ENCODE measurements at places on chromosomes 16 and 17. TPM values are rescaled to one million over a fixed set of nuclear protein-coding genes. Genes with fewer than 3 reads are reported as not detected.

The RARA gene
- 24.0 TPM for total RNA-seq

The ACD gene
- 55.1 TPM for total RNA-seq

The C16orf96 gene
- total RNA-seq: not detected

The KRTAP4-5 gene
- total RNA-seq: not detected

The OR3A3 gene
- not detected for total RNA-seq

The NPIPB13 gene
- 21.1 TPM for total RNA-seq

The TMEM106A gene
- 19.1 TPM for total RNA-seq

The FSCN2 gene
- total RNA-seq: 0.26 TPM

DNA sequence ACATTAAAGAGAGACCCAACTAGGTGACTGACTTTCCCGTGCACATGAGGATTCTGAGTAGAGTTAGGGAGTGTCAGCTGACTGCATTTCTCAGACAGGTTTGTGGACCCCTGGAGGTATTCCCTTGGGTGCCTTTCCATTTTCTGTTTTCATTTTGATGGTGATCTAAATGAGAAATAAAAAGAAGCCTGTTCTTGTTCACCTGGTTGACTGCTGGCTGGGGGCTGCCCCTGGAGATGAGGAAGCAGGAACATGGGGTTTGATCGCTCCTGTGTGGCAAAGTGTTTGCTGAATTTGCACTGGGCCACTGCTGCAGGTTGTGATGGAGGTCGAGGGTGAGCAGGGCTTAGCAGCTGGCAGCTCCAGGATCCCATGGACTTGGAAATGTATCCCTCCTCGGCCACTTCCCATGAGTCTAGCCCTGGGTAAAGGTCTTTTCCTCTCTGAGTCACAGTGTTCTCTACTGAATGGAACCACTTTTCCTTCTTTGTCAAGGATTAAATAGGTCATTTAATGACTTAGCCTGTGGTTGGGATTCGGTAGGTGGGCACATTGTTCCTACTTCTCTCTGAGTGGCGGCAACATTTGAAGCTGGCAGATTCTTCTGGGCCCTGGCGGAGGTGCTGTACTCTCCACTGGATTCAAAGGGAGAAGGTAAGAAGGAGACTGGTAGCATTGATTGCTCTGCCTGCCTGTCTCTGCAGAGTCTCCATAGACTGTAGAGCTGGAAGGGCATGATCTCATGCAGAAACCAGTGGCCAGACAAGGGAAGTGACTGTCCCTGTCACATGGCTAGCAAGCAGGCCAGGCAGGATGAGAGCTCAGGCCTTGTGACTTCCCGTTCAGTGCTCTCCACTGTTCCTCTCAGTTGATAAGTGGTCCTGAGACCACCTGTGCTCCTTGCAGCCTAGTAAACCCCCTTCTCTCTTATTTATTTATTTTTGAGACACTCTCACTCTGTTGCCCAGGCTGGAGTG, 17.9 kb downstream of the SNX29 start:
- no peak for DNase-seq

DNA sequence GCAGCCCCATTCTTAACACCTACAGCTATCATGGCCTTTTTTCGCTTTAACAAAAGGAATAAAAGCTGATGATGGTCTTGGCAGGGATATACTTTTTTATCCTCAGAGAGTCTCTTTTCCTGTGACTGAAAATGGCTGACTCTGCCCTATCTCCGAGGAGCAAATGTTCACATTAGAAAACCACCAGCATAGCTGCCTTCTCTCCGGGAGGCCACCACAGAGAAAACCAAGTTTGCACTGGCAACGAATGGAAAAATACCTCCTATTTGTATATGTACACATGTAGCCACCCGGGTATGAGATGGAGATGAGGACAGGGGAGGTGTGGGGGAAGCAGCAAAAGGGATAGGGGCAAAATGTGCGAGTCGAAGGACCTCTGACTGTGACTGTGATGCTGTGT, 88.2 kb downstream of the STX8 start:
- DNase-seq: no peak

DNA sequence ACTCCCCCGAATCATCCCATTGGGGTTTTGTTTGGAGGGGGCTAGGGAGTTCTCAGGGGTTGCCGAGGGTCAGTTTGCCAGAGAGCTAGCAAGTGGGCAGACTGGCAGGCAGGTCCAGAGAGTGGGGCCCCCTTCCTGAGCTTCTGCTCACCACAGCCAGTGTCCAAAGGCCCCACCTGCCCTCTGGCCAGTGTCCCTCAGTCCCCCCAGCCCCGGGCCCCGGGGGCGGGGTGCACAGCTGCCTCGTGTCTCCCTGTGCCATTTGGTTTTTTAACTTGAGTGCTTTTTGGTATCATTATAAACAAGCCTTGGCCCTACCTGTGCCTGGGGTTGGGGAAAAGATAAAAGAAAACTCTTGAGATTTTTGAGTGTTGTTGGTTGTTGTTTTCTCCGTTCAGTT, 91.8 kb downstream of the CCDC182 start:
- DNase-seq: no peak

DNA sequence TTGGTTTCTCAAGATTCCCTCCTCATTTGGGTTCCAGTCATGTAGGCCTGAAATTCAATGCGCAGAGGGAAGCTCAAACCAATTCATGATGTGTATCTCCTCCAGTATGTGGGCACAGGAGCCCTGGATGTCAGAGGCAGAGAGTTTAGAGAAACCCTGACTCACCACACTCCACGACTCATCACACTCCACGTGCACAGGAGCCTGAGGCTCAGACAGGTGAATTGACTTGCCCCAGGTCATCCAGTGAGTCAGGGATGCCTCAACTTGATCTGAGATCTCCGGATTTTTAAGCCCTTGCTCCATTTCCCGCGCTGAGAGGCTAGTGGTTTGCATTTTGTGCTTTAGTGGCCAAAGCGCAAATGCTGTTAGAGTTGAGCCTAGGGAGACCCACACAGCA, 183.9 kb downstream of the HAPSTR1 start:
- no peak for DNase-seq

DNA sequence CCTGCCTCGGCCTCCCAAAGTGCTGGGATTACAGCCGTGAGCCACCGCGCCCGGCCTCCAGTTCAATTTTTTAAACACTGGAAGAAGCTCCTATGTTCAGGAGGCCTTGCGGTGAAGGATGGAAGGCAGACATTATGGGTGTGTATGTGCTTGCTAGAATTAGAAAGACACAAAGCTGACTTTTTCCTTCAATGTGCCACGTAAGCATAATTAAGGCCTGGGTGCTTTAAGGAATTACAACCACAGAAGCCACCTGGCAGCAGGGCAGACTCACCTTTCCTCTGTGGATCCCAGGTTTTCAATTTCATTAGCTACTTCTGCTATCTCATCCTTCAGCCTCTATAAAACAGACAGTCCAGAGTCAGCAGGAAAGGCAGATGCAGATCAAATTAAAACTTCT, 74.2 kb downstream of the CYTH1 start:
- no peak for DNase-seq

DNA sequence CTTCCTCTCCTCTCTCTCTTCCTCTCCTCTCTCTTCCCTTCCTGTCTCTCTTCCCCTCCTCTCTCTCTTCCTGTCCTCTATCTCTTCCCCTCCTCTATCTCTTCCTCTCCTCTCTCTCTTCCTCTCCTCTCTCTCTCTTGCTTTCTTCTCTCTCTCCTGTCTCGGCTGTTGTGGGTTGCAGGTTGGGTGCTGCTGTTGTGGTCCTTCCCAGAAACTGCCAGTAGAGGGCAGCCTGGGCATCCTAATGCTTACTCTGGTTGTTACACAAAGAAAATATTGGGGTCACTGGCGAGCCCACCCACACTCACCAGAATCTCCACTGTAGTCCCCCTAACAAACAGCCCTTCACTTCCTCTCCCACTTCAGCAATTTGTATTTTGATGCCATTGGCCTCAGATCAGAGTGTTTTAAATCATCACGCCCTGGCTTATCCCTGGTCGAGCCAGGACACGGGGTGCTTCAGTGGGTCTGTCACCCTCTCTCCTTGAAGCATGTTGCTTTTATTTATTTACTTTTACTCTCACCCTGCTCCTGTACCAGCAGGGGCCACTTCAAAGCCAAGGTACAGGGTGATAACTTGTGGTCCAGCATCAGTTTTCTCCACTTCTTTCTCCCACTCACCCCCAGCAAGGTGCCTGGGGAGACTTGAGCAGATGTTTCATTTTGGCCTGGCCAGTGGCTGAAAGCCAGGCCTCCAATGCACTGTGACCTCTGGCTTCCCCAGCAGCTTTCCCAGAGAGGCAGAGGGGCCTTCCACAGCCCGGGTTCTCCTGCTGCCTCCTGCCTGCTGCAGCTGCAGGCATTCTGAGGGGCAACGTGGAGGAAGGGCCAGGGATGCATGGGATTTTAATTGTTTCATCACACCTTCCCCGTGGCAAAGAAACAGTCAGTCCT, 4.7 kb upstream of the MMP15 start:
- DNase-seq: peak; percentile 90

DNA sequence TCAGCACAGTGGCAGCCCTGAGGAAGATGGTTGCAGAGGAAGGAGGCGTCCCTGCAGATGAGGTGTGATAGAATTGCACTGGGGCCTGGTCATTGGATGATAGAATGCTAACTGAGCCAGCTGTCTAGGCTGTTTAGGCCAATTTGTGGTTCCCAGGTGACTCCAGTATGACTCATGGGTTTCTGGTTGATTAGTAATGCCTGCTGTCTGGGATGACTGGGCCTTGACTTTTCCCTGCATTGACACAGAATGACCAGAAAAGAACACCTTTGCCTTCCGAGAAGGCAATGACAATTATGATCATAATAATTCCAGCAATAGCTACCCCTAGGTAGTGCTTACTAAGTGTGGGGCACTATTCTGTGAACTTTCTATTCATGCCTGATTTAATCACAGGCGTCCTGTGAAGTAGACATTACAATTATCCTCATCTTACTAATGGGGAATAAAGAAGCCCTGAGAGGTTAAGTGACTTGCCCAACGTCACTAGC, 31.5 kb downstream of the USP43 start:
- DNase-seq: no peak

GRCh38 chr16:77409311-77409710, 25.5 kb downstream of the ADAMTS18 start:
- no peak for DNase-seq

DNA sequence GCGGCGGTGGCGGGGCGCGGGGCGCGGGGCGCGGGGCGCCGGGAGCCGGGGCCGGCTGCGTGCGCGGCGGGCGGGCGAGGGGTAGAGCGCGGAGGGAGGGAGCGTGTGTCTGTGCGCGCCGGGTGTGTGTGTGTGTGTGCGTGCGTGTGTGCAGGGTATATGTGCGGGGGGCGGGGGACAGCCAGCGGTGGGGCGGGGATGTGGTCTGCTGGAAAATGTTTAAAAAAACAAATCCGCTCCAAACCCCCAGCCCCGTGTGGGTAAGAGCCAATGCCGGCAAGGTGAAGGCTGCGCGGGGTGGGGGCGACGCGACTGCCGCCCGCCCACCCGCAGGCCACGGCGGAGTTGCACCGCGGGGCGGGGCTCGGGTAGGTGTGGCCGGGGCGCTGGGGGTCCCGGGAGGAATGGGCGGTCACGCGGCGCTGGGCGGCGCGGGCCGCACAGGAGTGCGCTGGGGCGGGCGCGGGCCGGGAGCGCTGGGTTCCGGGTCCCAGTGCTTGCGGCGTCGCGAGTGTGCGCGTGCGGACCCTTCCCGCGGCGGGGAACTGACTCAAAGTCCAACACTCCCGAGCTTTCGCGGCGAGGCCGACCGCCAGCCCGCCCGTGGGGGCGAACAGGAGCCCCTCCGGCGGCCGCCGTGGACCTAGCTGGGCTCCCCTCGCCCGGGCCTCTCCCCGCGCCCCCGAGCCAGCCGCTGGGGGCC, at the start of gene CYGB:
TSS of gene CYGB (minus strand) at position 132 of the 703 bp plus-strand sequence. CDS start 167 bp downstream, outside the sequence.
- peak; percentile 67 for DNase-seq

DNA sequence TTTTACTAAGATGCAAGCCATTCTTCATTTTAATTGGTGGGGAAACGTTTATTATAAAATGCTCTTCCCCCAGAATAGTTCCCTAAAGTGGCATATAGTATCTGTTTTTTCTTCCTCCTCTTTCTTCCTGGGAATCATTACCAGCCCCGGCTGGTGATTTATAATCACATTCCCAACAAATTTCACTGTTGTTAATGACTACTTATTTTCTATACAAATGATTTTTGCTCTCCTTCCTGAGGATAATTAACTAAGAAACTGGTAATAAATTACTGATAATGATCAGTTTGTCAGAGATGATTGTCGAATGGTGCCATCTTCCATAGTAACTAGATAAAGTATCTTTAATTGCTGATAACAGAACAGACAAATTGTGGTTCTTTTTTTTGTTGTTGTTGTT, 785.5 kb upstream of the RBFOX1 start:
- DNase-seq: no peak

DNA sequence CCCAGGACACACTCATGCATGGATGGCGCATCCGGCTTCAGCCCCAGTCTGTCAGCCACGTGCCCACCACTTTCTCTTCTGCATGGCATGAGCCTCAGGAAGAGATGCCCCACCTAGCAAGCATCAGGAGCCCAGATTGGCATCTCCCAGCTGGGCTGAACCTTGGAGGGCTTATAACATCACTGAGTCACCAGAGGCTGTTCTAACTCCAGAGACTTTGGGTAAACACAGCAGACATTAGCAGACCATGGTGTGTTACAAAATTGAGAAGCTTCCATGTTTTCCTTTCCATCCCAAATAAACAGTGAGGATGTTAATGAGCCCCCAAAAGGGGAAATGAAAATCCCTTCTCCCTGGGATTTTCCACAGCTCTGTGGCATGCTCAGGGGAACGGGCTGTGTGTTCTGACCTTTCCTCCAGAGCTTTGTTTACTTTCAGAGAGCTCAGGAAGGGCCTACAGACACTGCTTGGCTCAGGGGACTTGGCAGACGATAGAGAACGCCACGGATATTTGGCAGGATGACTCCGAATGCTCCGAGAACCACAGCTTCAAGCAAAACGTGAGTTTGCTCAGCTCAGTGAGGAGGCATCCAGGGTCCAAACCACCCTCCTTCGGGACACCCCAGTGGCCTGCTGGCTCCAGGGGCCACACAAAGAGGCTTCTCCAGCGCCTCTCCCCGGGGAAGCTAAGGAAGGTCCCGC, 16.5 kb downstream of the GLP2R start:
- no peak for DNase-seq

- DNase-seq: no peak
These were observed 2.0 kb downstream of the CUEDC1 start for GRCh38 chr17:57953219-57953618.

GRCh38 chr17:48927978-48928745, 16.5 kb downstream of the SNF8 start:
- no peak for DNase-seq

GRCh38 chr17:50311112-50311460, 34.8 kb upstream of the XYLT2 start:
- DNase-seq: no peak

DNA sequence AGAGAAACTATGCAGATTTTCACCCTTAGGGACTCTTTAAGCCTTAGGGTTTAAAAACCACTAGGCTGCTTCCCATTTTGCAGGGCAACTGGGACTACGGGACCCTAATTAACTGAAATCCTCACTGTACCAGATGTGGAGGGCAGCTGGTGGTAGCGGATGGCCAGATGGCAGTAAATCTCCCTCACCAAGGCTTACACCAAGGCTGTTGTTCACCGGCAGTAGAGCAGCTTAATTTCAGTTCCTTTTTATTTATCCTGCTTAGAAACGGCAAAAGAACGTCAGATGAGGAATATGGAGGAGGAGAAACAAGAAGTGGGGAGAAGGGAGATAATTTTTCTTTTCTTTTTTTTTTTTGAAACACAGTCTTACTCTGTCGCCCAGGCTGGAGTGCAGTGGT, 6.5 kb downstream of the ABHD15 start:
- no peak for DNase-seq

- DNase-seq: no peak
These were observed 100.2 kb downstream of the C16orf78 start for GRCh38 chr16:49473773-49474172.

GRCh38 chr17:21379080-21379711, 3.0 kb downstream of the KCNJ12 start:
- no peak for DNase-seq
